Activated T-cell treated with anti-CD3 and anti-CD28 coated beads, Interleukin-2, amount 50 U/mL, for 24 hours (primary cell): ENCODE measurements at places on chromosomes 4 and X.

GRCh38 chrX:148380650-148381561, 119.5 kb upstream of the AFF2 start:
- DNase-seq: peak; percentile 45

DNA sequence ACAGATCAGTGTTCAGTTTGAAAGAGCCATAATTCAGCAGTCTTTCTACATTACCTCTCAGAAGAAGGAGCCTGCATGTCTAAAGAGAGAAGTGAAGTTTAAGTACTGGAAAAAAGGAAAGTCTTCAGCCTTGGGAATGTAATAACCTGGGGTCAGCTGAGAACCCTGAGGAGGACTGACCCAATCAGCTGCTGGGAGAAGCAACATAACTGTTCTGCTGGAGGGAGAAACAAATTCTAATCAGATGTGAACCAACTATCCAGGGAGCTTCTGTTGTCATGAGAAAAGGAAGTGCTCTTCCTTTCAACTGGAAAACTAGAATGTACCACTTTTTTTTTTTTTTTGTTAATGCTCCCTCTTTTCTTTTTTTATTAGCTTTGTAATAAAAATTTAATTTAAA, 64.5 kb upstream of the PDE5A start:
- DNase-seq: no peak

- DNase-seq: no peak
Observed at GRCh38 chrX:117327373-117327772, 789.2 kb downstream of the KLHL13 start.

DNA sequence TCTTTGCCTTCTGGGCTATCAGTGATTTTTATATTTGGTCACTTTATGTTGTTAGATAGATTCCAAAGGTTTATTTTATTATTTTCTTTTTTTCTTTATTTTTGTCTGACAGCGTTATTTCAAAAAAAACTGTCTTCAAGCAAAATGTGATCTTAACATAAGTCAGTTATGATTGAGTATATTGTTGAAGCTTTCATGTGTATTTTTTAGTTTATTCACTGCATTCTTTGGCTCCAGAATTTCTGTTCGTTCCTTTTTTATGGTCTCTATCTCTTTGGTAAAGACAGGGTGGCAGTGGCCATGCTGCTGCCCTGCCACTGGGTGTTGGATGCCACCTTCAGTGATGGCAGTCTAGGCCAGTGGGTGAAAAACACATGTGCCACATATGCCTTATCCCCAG, at the start of gene MAGEC3:
Gene MAGEC3 (plus strand): TSS at position 301 of the 400 bp plus-strand sequence. CDS start 0 bp downstream, at position 301.
- DNase-seq: no peak

DNA sequence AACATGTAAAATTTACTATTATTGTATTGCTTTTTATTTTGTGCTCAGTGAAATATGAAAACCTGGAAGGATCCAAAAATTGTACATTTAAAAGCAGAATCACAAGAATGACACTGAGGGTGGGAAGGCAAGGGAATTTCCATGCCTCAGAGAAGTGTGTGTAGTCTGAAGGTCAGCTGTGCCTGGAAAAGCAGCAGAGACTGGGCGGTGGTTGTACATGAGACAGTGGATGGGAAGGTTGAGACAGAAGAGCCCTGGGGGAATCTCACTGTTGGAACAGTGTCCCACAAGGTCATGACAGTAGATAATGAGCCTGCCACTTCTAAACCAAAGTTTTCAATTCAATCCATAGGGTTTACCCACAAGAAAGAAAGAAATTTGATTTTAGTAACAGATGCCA, 17.1 kb upstream of the ANTXR2 start:
- no peak for DNase-seq

DNA sequence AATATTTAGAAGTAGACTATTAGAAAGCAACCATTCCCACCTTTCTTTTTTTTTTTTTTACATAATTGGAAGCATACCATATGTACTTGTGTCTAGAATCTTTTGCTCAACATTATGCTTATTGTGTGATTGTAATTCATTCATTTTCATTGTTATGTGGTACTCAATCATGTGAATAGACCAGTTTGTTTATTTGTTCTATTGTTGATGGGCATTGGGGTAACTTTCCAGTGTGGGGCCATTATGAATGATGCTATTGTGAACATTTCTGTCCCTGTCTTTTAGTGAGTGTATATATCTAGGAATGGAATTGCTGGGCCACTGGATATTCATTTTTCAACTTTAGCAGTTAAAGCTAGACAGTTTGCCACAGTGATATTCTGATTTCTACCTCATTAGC, 62.5 kb upstream of the MCUB start:
- no peak for DNase-seq

DNA sequence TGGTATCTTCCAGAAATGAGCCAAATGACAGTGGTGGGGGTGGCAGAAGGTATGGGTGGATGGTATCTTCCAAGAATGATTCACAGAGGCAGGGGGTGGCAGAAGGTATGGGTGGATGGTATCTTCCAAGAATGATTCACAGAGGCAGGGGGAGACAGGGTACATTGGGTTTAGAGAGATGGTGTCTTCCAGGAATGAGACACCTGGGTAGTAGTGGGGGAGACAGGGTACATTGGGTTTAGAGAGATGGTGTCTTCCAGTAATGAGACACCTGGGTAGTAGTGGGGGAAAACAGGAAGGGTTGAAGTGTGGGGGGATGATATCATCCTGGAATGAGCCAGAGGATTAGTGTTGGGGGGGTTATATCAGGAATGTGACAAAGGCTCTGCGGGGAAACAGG, 62.0 kb downstream of the MAOA start:
- no peak for DNase-seq

GRCh38 chrX:10818651-10819050, 198.3 kb upstream of the MID1 start:
- no peak for DNase-seq

- DNase-seq: no peak
Observed at GRCh38 chrX:64843224-64843623, 133.0 kb downstream of the ZC4H2 start.

GRCh38 chr4:157075401-157075800, 549 bp upstream of the GLRB start:
- no peak for DNase-seq

DNA sequence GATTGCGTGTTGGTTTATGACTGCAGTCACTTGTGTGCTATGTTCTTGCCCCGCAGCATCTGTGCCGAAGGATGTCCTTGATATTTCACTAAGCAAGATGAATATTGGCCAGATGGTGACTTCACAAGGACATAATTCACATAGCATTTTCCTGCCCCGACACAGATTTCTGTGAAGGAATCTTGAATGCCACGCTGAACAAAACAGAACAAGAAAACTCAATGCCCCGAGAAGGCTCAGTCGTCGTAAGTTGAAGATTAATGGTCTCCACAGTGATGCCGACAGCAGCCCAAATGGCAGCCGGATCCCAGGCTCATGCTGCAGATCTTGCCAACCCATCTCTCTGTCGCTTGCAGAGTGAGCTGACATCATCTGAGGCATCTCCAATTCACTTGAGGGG, 145.9 kb downstream of the CPEB2 start:
- no peak for DNase-seq
